Spinal cord (tissue), 10 donors: ENCODE measurements at places on chromosomes 7 and 10.

DNA sequence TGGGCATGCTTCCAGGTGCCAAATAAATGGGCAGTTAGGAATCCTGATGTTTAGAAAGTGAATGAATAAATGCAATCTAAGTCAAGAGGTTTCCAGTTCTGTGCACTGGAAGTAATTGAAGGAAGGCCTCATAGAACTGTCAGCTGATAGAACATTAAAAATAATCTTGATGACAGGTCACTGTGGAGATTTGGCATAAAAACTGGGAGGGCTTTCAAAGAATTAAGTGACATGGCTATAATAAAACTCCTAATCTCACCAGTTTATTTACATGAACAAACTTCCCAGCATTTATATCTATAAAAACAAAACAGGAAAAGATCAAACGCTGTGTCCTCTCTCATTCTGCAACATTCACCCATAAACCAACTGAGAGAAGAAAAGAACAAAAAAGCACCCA is 170.5 kb downstream of the SLIT1 start:
- no peak for DNase-seq

GRCh38 chr10:86685416-86685815 is 17.1 kb downstream of the LDB3 start:
- DNase-seq: no peak

DNA sequence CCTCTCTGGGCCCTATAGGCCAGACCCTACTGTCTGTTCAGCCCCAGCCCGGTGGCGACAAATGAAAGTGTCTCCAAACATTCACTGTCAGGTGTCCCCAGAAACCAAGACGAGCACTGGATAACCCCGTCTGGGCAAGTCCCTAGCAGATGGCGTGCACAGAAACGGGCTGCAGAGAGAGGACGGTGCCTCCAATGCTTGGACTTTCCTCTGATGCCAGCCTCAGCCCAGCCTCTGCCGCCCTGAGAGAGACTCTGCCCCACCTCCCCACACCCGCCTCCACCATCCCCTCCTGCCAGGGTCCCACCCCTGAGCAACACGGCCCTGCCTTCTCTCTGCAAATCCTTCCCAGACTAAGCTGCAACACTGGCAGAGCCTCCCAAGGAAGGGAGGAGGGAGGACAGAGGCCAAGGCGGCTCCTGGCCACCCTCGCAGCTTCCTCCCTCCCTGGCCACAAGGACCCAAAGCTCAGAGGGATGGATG is 7.4 kb upstream of the LFNG start:
- DNase-seq: no peak

- DNase-seq: peak; percentile 28
Measured at GRCh38 chr7:97499204-97499603, 232.7 kb upstream of the TAC1 start.

DNA sequence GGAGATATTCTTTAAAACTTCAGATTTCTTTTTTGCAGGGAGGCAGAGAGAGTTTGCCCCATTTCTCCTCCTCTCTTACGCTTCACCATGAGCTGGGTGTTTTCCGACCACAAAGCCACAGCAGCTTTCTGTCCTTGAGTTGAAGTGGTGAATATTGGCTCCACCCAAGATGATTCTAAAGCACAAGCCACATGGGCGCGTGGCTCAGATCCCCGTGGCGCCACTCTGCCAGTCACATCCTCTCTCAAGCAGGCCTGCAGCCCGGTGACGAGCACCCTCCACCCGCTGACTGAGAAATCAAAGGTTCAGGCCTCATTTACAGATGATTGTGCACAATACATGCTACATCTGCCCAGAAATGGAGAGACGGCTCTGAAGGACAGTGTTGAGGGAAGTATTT is 27.6 kb upstream of the RNF32 start:
- DNase-seq: no peak

GRCh38 chr10:33669904-33670303 is 335.4 kb upstream of the NRP1 start:
- DNase-seq: no peak
